T-helper 9 cell (primary cell): ENCODE measurements at places on chromosomes 6 and 20.
A peak's percentile ranks its signal among the peaks of the same experiment; 100 is the strongest.

- DNase-seq = no peak
Measured at GRCh38 chr6:29919506-29920445, 22.6 kb upstream of the HLA-A start.

DNA sequence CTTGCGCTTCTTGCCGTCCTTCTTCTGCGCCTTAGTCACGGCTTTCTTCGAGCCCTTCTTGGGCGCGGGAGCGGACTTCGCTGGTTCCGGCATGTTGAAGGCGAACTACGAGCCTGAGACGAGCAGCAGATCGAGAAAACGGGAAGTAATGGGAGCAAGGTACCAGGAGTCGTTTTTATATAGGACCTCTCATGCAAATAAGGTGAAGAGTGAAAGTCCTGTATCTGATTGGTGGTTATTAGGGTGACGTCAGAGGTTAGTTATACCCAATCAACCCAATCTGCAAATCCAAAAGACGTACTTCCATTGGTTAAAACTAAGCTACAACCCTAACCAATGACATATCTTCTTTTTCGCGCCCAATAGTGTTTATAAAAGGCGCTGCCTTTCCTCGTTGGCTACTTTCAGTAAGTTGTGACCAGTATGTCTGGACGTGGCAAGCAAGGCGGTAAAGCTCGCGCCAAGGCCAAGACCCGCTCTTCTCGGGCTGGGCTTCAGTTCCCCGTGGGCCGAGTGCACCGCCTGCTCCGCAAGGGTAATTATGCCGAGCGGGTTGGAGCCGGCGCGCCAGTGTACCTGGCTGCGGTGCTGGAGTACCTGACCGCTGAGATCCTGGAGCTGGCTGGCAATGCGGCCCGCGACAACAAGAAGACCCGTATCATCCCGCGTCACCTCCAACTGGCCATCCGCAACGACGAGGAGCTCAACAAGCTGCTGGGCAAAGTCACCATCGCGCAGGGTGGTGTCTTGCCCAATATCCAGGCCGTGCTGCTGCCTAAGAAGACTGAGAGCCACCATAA lies 100.6 kb upstream of the PRSS16 start:
- DNase-seq = peak; percentile 57

- DNase-seq = no peak
Measured at GRCh38 chr20:18775633-18776032, 38.0 kb upstream of the SCP2D1 start.

DNA sequence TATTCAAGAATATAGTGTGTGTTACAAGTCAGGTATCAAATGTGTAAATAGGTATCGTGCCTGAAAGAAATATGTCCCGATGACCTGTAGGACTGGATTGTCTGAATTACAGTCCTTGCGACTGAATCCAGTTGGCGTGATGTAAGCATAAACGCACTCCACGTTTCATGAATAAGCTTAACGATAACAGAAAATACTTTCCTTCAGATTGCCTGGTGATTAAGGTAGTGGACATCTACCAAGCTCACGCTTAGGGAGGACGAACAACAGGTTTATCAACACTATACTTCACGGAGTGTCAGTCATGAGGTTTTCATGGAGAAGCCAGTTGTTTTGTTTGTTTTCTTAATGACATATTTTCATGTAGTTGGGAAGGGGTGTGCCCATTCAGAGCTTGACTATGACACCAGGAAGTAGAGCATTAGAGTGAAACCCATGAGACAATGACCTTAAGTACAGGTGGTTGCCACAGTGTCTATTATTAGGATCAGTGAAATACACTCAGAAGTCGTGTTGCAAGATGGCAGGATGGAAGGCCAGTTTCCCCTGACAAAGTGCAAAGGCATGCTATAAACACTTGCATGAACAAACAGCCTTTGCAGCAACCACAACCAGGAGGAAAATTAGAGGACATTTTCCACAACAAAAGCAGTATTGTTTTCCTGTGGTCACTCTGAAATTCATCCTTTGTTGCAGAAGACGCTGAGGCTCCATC lies 305.8 kb upstream of the PRDM1 start:
- no peak for DNase-seq

GRCh38 chr6:43768983-43769525 lies 957 bp upstream of the VEGFA start:
- DNase-seq = no peak

- DNase-seq = no peak
Measured at GRCh38 chr20:32234135-32234808, 26.6 kb downstream of the POFUT1 start.

DNA sequence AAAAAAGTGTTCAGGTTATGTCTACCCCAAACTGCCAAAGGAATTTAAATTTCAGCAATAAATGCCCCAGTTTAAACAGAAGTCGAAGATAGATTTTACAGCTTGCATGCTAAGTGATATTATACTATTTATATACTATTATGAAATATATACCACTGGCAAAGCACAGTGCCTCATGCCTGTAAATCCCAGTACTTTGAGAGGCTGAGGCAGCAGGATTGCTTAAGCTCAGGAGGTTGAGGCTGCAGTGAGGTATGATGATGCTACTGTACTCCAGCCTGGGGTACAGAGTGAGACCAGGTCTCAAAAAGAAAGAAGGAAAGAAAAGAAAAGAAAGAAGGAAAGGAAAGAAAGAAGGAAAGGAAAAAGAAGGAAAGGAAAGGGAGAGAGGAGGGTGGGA lies 102.1 kb downstream of the MTFR2 start:
- DNase-seq = no peak

GRCh38 chr20:53949319-53949839 lies 121.0 kb downstream of the BCAS1 start:
- peak; percentile 68 for DNase-seq

DNA sequence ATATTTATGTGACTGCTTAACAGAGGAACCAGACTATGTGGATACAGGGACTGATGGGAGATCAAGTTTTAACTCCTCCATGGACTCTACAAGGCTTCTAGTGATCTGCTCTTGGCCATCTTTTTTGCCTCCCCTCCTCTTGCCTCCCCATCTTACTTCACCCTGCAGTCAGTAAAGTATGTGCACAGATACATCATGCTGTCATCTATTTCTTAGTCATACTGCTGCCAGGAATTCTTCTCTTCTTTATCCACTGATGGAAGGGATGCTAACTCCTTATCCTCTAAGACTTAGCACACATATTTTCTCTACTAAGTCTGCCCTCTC lies 27.6 kb upstream of the FAM83C start:
- no peak for DNase-seq

- DNase-seq = no peak
Measured at GRCh38 chr20:33900521-33901131, 89.5 kb downstream of the CHMP4B start.

DNA sequence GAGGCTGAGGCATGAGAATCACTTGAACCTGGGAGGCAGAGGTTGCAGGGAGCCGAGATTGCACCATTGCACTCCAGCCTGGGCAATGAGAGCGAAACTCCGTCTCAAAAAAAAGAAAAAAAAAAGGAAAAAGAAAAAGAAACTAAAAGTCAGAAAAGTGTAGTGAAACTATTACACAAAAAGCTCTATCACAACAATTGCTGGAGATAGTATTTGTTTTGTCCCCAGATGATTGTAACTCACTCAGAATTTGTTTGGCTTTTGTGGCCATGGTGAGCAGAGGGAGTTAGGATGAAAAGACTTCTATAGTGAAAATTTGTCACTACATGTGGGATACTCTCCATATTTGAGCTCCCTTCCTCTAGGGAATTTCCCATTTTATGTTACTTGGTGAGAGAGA lies 5.2 kb upstream of the GOPC start:
- no peak for DNase-seq

DNA sequence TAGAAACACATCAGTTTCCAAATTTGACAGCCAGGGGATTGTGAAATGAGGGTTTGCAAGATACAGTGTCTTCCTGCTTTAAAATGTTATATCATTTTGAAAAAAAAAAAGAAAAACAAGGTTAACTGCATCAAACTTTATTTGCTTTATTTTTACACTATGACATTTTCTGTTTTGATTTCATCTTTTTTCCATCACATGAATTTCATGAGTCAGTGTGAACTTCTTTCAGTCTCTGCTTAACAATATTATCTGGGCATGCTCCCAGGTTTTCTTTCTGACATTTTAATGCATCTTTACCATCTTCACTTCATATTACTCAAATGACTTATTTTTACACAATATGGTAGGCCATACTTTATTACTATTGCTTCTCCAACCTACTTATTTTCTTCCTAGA lies 1.9 kb downstream of the NCOA7 start:
- no peak for DNase-seq
